ENCODE measurements at places on chromosomes 13 and 19. TPM values are rescaled to one million over a fixed set of nuclear protein-coding genes. Genes with fewer than 3 reads are reported as not detected.

GRCh38 chr19:647566-648284 lies 8.0 kb downstream of the FGF22 start:
- no peak overlapping the region for H3K27ac ChIP-seq
- DNase-seq: no peak
- no peak overlapping the region for H3K4me3 ChIP-seq
- no peaks in the 10 kb centered on the region for H3K4me1 ChIP-seq
- H3K27me3 ChIP-seq: peaks cover 4% of the 10 kb centered on the region
- H3K36me3 ChIP-seq: no peaks in the 10 kb centered on the region

- H3K27me3 ChIP-seq: no peaks in the 10 kb centered on the region
- peak overlapping the region; percentile 89 for H3K4me3 ChIP-seq
- H3K27ac ChIP-seq: no peak overlapping the region
Observed at GRCh38 chr13:26185720-26186117, 36.4 kb downstream of the RNF6 start.

DNA sequence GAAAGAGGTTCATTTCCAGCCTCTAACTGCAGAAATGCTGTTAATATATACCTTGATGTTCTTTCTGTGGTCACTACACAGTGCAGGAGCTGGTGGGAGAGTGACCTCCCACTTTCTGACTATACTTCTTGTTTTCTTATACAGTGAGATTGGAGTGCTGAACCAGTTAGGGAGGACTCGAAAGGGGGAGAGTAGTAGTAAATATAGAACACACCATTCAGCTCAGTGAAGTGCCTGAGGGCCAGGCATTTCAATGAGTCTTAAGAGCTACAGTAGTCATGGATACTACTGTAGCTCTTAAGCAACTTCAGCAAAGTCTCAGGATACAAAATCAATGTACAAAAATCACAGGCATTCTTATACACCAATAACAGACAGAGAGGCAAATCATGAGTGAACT lies 372.9 kb downstream of the MTUS2 start:
- no peaks in the 10 kb centered on the region for H3K4me1 ChIP-seq
- DNase-seq: no peak

GRCh38 chr13:111923991-111924677 lies 142.8 kb upstream of the SOX1 start:
- no peak overlapping the region for H3K27ac ChIP-seq
- peaks cover 7% of the 10 kb centered on the region for H3K4me1 ChIP-seq
- DNase-seq: no peak
- peaks cover 11% of the 10 kb centered on the region for H3K27me3 ChIP-seq

DNA sequence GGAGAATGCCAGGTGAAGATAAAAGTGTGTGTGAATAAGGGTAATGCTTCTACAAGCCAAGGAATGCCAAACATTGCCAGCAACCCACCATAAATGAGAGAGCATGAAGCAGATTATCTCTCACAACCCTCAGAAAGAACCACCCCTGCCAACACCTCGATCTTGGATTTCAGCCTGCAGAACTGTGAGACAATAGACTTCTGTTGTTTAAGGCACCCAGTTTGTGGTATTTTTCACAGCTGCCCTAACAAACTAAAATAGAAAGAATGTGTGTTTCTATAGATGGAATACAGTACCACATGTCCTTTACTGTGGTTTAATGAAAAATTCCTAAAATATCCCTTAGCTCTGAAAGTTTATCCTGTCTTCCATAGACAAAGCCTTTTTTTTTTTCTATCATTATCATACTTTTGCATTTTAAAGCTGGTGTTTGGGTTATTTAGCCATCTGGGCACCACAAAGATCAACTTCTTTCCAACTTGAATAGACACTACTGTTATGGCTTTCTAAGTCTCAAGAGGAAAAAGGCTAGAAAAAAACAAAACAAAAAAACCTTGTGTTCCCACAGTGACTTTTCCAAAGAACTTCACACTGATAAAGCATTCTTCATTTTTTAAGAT lies 505.6 kb downstream of the KCTD12 start:
- H3K4me3 ChIP-seq: no peak overlapping the region
- no peaks in the 10 kb centered on the region for H3K27me3 ChIP-seq
- DNase-seq: no peak
- no peaks in the 10 kb centered on the region for H3K36me3 ChIP-seq

GRCh38 chr19:50514346-50515167 lies 844 bp upstream of the ASPDH start:
- H3K27ac ChIP-seq: no peak overlapping the region
- DNase-seq: no peak
- H3K36me3 ChIP-seq: no peaks in the 10 kb centered on the region
- peaks cover 15% of the 10 kb centered on the region for H3K27me3 ChIP-seq
- peak overlapping the region; percentile 59 for H3K4me3 ChIP-seq

DNA sequence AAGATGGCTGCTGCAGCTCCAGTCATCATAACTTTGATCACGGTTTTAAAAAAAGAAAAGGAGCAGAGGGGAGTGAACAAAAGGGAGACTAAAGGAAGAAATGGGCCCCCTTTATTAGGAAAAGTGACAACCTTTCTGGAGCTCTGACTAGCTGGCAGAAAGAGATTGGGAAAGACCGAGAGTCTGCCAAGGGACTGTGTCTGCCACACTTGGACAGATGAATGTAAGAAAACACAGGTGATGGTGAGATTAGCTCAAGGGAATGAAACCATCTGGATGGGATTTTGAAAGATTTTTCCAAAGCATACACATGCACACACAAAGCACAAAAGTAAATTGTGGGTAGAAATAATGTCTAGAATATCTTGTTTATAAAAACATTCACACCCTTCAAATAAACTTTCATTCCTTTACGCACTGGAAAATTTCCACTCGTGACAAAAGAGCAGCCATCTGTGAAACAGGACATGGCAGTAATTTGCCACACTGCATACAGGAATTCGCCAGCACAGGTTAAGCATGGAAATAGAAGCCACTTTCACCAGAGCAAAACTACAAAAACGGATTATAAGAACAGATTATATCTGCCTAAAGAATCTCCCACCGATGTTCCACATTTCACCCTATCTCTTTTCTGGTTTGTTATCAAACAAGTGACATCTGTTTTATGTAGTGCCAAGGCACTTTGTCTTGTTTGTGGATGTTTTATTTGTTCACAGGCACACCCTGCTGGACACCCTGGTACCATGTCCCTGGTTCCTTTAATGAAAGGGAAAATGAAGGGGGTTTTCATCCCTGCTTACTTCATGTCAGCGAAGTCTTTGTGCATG lies 819.5 kb downstream of the DIAPH3 start:
- no peaks in the 10 kb centered on the region for H3K27me3 ChIP-seq
- no peak overlapping the region for H3K27ac ChIP-seq

PSG4 gene
- total RNA-seq: not detected

GFY gene
- total RNA-seq: 0.88 TPM

SCN1B gene
- total RNA-seq: 12.0 TPM
